ENCODE measurements at places on chromosomes 5 and 9. TPM values are rescaled to one million over a fixed set of nuclear protein-coding genes. Genes with fewer than 3 reads are reported as not detected.

TTC1 gene
- total RNA-seq, result 41.0 TPM

GRCh38 chr5:105952875-105953274 is 1717.9 kb downstream of the EFNA5 start:
- DNase-seq, result no peak

DNA sequence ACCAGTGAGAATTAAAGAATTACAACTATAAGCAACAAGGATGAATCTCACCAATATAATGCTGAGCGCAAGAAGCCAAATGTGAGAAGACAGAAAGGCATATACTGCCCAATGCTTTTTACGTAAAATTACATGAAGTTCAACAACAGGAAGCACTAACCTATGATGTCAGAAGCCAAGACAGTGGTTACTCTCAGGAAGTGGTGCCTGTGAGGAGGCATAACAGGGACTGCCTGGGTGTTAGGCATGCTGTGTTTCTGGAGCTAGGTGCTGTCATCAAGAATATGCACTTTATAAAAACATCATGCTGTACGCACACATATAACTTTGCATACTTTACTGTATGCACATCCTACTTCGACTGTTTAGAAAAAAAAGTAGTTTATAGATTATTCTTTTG is 30.1 kb downstream of the FRMD3 start:
- DNase-seq, result no peak

GRCh38 chr5:180287404-180287803 is 4.5 kb downstream of the MAPK9 start:
- no peak for DNase-seq

SVEP1 gene
- total RNA-seq, result 0.10 TPM

ZBTB34 gene
- 21.0 TPM for total RNA-seq
